Activated CD4-positive, alpha-beta T cell treated with anti-CD3 and anti-CD28 coated beads, Interleukin-2, amount 50 U/mL, for 24 hours (primary cell): ENCODE measurements at places on chromosomes 7 and 10.
A peak's percentile ranks its signal among the peaks of the same experiment; 100 is the strongest.

DNA sequence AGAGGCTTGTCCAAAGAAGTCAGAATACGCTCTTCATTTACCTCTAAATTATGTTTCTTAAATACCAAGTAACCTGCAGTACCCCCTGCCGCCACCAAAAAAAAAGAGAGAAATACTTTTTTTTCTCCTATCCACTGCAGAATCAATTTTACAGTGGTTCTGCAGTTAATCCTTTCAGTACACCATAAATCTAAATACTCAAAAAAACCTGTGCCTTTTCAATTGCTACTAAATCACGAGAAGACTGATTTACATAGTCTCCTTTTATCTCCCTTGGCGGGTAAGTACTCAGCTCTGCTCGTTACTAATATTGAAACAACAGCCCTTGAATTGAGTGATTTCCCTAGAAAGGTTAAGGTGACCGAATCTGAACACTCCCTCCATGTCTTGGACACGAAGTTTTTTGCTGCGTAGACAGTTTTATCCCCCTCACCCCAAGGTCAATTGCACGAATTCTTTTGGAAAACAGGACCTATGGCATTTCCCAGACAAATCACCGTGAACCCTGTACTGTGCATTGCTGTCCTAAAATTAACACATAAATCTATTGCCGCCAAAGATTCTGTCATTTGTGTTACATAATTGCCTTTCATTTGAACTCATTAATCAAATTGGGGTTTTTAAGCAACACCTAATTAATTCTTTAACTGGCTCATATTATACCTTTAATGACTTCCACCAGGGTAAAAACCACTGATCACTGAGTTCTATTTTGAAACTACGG is 512 bp upstream of the VIM start:
- peak; percentile 25 for DNase-seq

DNA sequence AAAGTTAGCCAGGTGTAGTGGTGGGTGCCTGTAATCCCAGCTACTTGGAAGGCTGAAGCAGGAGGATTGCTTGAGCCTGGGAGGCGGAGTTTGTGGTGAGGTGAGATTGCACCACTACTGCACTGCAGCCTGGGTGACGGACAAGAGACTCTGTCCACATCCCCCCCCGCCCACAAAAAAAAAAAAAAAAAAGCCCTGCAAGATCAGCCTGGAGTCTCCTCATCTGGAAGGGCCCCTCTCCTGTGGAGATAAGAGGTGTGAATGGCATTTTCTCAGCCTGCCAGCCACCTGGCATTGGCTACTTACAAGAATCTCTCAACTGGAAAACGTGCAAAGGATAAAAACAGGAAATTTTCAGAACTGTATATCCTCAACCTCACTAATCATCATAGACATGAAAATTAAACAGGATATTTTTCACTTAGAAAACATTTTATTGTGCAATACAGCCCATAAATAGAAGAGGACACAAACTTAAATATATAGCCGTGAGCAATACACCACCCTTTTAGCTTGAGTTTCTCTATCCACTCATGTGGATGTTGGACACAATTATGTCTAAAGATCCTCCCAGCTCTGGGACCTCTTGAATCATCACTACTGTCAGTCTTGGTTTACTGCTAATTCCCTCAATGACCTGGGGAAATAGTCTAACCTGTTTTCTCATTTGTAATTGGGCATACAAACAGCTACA is 11.3 kb upstream of the TSPAN15 start:
- no peak for DNase-seq

DNA sequence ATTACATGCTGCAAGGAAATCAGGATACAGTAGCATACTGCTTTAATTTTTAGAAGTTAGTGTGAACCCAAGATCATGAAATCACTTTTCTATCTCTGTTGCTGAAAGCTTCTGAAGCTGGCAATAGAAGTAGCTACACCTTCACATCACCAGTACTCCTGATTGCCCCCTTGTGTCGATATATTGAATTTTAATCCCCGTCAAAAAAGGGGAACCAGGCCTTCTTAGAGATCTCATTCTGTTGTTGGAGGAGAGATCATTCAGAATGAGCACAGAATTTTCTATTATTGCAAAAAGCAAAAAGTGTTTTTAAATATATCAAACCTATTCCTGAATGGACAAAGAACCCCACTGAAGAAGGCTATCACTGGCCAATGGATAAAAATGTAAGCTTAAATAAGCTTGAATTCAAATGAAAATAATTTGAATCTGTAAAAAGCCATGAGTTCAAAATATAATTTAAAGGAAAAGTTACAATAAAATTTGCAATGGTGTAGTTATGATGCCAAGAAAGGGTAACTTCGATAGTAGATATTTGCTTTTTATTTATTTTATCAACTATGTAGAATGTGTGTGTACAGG is 39.7 kb upstream of the TEX47 start:
- DNase-seq: no peak

DNA sequence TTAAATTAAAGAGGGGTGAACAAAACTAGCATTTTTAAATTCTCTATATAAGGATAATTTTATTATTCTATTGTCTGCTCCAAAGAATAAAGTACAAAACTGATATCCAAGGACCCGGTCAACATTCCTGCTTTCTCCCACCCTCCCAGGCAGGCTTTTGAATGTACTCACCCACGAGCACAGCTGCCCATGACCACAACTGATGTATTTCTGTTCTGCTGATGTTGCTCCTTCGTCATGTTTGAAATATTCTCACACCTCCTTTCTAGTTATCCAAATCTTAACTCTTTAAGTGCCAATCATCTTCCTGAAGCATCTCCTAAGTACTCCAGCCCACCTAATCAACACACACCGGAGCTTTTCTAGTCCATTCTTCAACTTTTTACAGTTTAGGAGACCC is 46.7 kb downstream of the CALD1 start:
- no peak for DNase-seq

- DNase-seq: no peak
Observed at GRCh38 chr7:100632951-100633717, 8.2 kb downstream of the TFR2 start.

DNA sequence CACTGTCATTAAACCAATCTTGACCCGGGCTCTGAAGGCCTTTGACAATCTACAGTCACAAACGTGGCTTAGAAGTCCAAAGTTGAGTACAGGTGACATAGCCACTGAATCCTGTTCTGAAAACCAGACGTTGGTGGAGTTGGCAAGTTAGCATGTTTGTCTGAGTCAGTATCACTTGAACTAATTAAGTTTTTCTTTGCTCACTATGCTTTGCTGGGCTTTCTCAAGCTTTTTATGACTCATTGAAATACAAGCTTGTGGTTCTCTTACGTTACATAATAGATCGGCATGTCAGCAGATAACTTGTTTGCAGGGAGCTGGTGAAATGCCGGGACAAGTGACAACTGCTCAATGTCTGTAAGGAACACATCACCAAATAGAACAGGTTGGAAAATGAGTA is 53.8 kb downstream of the ARL5B start:
- DNase-seq: no peak

DNA sequence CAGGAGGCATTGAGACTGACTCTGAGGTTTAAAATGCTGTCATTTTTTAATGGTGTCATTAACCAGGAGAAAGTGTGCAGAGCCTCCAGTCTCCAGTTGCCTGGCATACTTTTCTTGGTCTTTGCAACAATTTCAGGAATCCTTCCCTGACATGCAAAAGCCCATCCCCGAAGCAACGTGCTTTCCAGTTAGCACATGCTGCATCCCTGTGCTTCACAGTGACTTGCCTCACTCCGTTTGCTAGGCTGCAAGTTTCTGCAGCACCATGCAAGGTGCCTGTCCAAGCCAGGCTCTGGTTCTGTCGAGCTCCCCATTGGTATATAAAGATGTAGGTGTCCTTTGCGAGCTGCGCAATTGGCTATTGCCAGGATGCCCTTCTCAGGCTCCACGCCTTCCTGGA is 135.0 kb downstream of the GALNT17 start:
- no peak for DNase-seq

- peak; percentile 91 for DNase-seq
Observed at GRCh38 chr10:25015828-25016375, at the start of gene ENKUR. ENKUR (minus strand) TSS chr10:25016158; CDS start chr10:25015936, 222 bp downstream.

DNA sequence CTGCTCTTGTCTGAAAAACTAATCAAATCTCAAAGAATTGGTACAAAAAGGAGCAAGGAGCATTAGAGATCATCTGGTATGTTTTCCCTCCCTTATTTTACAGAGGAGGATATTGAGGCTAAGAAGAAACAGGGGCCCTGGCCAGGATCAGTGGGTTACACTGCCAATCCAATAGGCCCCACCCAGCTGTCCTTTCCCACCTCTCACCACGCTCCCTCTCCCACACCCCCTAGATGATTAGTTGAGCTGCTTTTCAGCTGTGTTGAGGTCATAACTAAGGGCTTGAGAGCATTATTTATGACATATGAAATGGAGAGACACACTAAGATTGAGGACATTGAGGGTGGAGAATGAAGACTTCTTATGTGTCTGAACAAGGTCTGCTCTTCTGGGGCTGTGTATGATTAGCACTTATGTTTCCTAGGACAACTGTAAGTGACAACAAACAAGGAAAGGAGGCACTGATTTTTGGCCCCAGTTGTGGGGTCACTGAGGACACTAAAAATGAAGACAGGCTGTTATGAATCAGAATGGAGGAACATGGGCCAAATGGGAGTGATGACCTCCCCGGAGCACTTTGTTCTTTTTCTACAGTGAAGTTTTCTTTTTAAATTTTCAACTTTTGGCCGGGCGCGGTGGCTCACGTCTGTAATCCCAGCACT is 26.5 kb downstream of the VWA2 start:
- DNase-seq: no peak

DNA sequence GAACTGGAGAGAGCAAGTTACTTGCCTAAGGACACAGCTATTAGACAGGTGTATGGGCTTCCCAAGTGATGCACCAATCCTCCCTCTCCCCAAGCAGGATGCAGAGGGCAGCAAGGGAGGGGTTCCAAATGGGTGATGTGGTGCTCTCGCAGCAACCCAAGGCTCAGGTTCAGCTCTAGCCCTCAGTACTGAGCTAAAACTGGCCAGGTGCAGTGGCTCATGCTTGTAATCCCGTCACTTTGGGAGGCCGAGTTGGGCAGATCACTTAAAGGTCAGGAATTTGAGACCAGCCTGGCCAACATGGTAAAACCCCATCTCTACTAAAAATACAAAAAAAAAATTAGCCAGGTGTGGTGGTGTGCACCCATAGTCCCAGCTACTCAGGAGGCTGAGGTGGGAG is 40.7 kb downstream of the GPRIN2 start:
- DNase-seq: no peak

- DNase-seq: no peak
Observed at GRCh38 chr10:13453896-13454295, 74.9 kb downstream of the BEND7 start.

- no peak for DNase-seq
Observed at GRCh38 chr7:11650030-11650429, 182.0 kb downstream of the THSD7A start.

GRCh38 chr10:93080350-93081046 is 6.8 kb downstream of the CYP26A1 start:
- DNase-seq: peak; percentile 33

DNA sequence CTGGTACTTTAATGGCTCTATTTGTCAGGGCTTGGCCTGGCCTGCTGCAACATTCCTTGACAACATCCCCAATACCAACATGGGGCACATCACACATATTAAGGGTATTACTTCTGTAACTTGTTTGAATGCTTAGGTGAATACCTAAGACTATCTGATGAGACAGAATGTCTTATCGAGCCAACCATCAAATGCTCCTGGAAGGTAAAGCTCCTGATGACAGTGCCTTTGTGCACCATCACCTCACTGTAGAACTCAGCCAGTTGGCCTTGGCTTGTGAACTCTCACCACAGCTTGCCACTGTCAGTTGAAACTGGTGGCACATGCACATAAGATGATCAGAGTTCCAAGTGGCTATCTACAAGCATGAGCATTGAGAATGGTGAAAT is 3.7 kb upstream of the MYO1G start:
- no peak for DNase-seq

GRCh38 chr7:101140746-101141382 is 13.4 kb upstream of the AP1S1 start:
- no peak for DNase-seq

GRCh38 chr10:128274938-128275337 is 148.7 kb upstream of the MKI67 start:
- no peak for DNase-seq

DNA sequence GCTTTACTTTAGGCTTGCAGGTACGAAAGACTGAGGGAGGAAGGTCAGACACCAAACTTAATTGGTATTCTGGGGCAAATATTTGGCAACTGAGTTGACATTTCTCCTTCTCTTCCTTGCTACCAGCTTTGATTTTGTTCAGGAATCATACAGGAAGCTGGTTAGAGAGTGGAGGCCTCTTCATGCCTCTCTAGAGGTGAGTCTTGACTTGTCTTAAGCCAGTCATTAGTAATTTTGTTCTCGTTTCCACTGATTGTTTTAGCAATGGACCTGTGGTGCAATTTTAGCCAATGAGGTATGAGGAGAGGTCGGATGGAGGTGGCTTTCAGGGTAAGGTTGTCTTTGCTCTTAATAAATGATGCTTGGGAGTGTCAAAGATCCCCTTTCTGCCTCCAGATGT is 2.4 kb upstream of the RP9 start:
- no peak for DNase-seq

GRCh38 chr7:45112648-45113047 is 1.2 kb upstream of the TBRG4 start:
- no peak for DNase-seq

DNA sequence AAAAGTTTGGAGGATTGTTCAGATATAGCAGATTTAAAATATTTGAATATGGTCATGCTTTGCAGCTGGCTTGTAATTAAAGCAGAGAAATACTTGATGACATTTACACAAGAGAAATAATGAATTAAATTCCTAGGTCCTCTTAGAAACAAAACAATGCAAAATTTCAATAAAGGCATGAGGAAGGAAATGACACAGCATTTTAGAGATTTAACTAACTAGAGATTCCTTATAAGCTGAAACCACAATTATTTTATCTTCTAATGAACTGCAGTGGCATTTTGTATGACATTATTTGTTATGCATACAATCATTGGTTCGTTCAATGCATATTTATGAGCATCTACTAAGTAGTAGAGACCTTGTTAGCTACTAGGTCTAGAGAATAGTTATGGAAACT is 490.9 kb downstream of the ZWINT start:
- no peak for DNase-seq

DNA sequence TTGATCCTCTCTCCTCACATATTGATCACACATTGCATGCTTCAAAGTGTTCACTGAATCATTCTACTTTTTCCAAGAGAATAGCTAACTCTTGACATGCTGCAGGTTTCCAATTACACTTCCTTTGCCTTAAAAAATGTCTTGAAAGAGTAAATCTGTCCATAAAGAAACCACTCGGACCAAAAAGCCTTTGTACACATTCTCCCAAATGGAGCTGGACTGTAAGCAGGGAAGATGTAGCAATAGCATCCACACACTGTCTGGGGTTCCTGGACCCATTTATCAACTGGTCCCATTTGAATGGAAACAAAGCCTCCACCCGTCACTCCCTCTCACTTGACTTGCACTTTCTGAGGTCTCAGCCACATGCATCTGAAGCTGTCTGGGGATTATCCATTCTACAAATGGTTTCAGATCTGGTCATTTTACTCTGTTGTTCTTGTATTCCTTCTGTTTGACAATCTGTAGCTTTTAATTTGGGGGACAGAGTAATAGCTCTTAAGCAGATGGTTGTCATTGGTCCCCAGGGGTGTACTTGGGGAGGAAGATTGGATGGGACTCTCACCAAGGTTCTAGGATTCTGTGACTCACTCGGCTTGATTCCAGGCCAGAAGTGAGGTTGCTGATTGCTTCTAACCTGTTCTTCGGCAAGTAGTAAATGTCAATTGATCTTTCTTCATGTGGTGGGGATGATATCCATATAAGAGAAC is 203.5 kb downstream of the HIBADH start:
- DNase-seq: no peak
